ENCODE measurements at places on chromosomes 3 and 15. TPM values are rescaled to one million over a fixed set of nuclear protein-coding genes. Genes with fewer than 3 reads are reported as not detected.
A peak's percentile ranks its signal among the peaks of the same experiment; 100 is the strongest.

DNA sequence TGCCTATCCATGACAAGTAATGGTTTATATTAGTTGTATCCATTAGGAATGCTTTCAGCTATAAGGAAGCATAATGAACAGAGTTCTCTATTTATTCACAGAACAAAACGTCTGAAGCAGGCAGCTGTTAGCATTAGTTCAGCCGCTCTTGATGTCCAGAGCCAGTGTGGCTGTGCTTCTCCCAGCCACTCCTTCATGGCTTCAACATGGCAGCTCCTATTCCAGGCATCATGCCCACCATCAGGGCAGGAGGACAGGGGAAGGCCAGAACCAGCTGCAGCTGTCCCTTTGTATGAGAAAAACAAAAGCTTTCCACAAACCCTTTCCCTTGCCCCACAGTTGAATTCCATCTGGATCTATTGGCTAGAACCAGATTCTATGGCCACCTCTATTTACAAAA, 12.9 kb upstream of the SNRK start:
- DNase-seq, result no peak

DNA sequence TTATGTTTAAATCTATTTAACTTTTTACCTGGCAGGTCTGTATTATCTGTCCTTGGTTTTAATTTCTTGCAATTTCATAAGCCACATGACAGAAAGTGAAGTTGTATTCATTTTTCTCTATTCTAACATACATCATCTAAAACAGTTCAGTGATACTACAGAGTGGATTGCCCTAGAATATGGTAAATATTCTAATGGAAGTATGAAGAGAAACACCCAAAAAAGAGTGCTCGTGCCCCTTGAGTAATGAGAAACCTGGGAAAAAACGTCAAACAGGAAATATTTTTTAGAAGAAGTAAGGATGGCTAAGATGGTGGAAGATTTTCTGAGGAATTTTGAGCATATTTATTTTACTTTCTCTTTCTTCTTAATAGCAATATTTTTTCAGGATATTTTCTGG, 261.1 kb upstream of the CBLB start:
- DNase-seq, result no peak

- DNase-seq, result peak; percentile 79
Measured at GRCh38 chr3:154121701-154122551, 736 bp downstream of the ARHGEF26 start.

DNA sequence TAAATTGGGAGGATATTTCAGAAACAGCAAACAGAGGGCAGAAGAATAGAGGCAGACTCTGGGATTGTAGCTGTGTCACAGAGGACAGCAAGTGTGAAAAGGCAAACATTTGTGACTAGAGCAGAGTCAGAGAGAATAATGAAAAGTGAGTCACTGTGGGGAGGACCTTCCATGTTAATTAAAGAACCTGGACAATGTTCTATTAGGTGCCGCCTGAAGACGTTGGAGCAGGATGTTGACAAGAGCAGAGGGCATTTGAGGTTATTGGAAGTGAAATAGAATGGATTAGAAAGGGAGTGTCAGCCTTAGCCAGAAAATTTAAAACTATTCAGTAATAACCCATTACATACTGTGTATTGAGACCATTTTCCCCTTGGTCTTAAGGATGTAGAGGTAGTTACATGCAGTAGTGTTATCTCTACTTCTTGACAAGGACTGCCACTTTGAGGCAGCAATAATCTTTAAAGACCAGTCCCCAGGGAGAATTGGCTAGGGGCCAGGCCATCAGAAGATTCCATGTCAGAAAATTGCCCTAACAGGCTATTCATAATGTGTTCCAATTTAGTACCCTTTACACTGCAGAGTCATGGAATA, 5.8 kb downstream of the ACKR2 start:
- no peak for DNase-seq

GRCh38 chr15:44796508-44796907, 60.2 kb downstream of the TRIM69 start:
- DNase-seq, result no peak

The CCR9 gene
- total RNA-seq, result not detected
